ENCODE measurements at places on chromosomes 7 and 10. TPM values are rescaled to one million over a fixed set of nuclear protein-coding genes. Genes with fewer than 3 reads are reported as not detected.

Gene CNNM1
- 21.9 TPM for total RNA-seq

Gene AOC1
- total RNA-seq, result 0.06 TPM

Gene GPR141
- total RNA-seq, result not detected

Gene ADARB2
- total RNA-seq, result not detected

Gene FAM237B
- not detected for total RNA-seq

Gene NPY4R2
- total RNA-seq, result 22.5 TPM

Gene PLEKHS1
- total RNA-seq, result 0.07 TPM

Gene GSTK1
- total RNA-seq, result 116 TPM

Gene DNAJB6
- total RNA-seq, result 96.0 TPM

Gene CPN1
- 0.29 TPM for total RNA-seq

Gene GNG11
- total RNA-seq, result 32.1 TPM

Gene SORCS3
- not detected for total RNA-seq

Gene DDC
- 1.2 TPM for total RNA-seq

Gene C10orf95
- total RNA-seq, result 0.15 TPM

Gene ANXA8L1
- 127 TPM for total RNA-seq

Gene A1CF
- 0.05 TPM for total RNA-seq

Gene SCART1
- 0.22 TPM for total RNA-seq

Gene SEMA3D
- total RNA-seq, result 0.01 TPM

Gene CTAGE15
- total RNA-seq, result not detected

Gene OR6V1
- not detected for total RNA-seq

Gene FAM13C
- total RNA-seq, result 0.22 TPM

Gene ADCK2
- total RNA-seq, result 21.0 TPM

Gene RASA4B
- total RNA-seq, result 2.1 TPM

Gene SUN3
- 0.09 TPM for total RNA-seq

Gene SPAG6
- not detected for total RNA-seq

Gene CACNB2
- not detected for total RNA-seq

Gene DNAAF5
- 48.3 TPM for total RNA-seq

Gene CHRM2
- total RNA-seq, result not detected

Gene ZNF25
- 1.6 TPM for total RNA-seq

Gene TET1
- 0.90 TPM for total RNA-seq

Gene ASAH2
- total RNA-seq, result 2.2 TPM

Gene SEPTIN7
- 216 TPM for total RNA-seq

Gene SSC4D
- total RNA-seq, result 1.4 TPM

Gene LBX1
- total RNA-seq, result not detected

Gene SEMA3A
- 3.9 TPM for total RNA-seq

Gene BAZ1B
- 56.3 TPM for total RNA-seq

Gene SLC25A28
- total RNA-seq, result 23.7 TPM

Gene PPP1R3C
- 28.3 TPM for total RNA-seq

Gene SKAP2
- total RNA-seq, result 17.5 TPM

Measured in A549 treated with Hydrocortisone at 1 μM for 4 hours (cell line).